ENCODE measurements at places on chromosomes 7 and 10. TPM values are rescaled to one million over a fixed set of nuclear protein-coding genes. Genes with fewer than 3 reads are reported as not detected.
A peak's percentile ranks its signal among the peaks of the same experiment; 100 is the strongest.

The PODXL gene
- 0.20 TPM for polyA plus RNA-seq

The HIPK2 gene
- polyA plus RNA-seq, result 3.0 TPM

The AGR2 gene
- not detected for polyA plus RNA-seq

The LRIT1 gene
- polyA plus RNA-seq, result not detected

DNA sequence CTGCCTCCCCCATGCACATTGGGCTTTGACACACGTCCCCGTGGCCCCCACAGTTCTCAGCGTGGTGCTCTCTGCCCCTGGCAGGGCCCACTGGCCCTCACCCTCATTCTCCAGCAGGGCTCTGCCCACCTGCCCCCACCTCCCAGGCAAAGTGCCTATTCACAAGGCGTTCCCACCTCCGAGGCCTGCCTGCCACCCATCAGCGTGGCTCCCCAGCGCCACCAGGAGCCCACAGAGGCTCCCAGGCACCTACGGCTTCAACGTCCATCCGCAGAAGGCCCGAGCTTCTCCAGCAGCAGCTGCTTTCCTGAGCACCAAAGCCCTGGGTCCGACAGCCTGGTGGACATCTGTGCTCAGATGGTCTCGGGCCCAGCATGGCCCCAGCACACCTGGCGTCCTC lies 211.8 kb upstream of the PPP2R2D start:
- DNase-seq, result no peak

- no peak for DNase-seq
These were observed 201.5 kb downstream of the GRID1 start for GRCh38 chr10:86164960-86165630.

GRCh38 chr10:21212348-21212747 lies 313.1 kb downstream of the SKIDA1 start:
- DNase-seq, result peak; percentile 33

DNA sequence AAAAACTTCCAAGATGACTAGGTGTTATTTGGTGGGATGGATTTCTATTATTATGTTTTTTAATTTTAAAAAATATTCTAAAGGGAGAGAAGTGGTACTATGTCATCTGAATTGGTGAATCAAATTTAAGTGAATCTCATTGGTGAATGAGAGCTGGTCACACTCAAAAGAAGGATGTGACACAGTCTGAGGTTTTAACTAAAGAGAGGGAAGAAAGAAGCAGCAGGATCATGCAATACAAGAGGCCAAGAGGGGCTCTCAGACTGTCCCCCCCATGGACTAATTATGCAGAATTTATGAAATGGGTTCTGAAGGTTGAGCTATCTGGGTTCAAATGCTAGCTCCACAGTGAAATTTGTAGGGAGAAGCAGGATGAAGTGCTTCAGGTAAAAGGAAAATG lies 16.2 kb downstream of the MACC1 start:
- DNase-seq, result peak; percentile 69

- no peak for DNase-seq
These were observed 66.6 kb downstream of the PWWP2B start for GRCh38 chr10:132463333-132464255.

GRCh38 chr7:113664867-113665266 lies 253.9 kb downstream of the PPP1R3A start:
- no peak for DNase-seq
